D341Med (cell line): ENCODE measurements at places on chromosomes 4 and X.

DNA sequence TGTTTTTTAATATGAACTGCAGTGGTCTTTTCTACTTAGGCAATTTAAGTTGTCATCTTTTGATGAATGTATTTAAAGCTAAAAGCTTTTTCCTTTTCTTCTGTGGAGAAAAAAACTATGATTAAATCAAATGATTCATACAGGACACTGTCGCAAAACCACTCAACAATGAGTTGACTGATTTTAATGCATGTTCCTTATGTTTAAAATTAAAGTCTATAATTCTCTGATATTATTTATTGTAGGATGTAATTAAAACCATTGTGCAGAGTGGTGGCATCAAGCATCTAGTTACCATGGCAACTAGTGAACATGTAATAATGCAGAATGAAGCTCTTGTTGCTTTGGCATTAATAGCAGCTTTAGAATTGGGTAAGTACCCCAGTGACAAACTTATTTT, 172.5 kb downstream of the RAP1GDS1 start:
- no peak for DNase-seq

- no peak for DNase-seq
Measured at GRCh38 chr4:39559626-39560025, 32.4 kb upstream of the UGDH start.

- no peak for DNase-seq
Measured at GRCh38 chr4:26780539-26780938, 80.1 kb upstream of the STIM2 start.

DNA sequence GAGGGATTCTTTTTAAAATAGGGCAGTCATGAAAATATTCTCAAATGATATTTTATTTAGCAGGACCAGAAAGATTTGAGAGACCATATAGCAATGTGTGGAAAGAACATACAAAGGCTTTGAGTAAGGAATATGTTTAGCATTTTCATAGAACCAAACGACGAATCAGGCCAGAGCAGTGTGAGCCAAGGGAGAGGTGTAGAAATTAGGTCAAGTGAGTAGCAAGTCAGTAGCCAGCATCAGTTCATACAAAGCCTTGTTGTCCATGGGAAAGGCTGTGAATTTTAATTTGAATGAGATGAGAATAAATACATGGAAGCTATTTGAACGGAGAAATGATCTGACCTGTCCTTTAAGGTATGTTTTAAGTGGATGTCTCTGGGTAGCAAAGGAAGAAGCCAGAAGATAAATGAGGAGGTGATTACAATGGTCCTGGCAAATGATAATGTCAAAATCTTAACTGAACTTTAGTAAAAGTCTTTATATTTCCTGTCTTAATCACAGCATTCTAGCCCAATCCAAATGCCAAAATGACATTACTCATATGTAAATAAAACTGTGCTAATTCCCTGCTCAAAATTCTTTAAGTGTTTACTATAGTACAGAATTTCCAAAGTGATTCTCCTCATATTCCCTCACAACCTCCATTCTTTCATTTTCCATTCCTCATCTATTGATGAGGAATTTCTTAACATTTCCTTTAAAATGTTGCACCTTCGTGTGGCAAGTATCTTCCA, 155.7 kb upstream of the SLIT2 start:
- no peak for DNase-seq

- DNase-seq: no peak
Measured at GRCh38 chr4:18318682-18319388, 297.3 kb upstream of the LCORL start.

DNA sequence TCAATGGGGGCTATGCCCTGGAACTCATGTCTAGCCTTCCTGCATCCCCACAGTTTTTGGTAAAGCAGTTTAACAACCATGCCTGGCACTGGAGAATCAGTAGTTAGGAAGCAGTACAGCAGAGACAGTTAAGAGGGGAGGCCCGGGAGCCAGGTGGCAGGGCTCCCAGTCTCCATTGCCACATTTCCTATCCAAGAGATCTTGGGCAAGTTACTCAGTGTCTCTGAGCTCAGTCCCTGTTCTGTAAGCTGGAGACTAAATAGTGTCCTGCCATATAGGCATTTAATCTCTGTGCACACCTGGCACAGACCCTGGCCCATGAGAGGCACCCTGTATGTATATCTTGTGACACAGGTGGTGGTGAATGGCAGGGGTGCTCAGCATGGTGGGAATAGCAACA, 156.1 kb upstream of the EOLA2 start:
- no peak for DNase-seq

GRCh38 chr4:141922236-141922635, 285.9 kb downstream of the IL15 start:
- DNase-seq: no peak
